ENCODE measurements at places on chromosomes 7 and 10.
A peak's percentile ranks its signal among the peaks of the same experiment; 100 is the strongest.

- DNase-seq, result no peak
These were observed 43.3 kb downstream of the POLR1F start for GRCh38 chr7:19665399-19666008.

DNA sequence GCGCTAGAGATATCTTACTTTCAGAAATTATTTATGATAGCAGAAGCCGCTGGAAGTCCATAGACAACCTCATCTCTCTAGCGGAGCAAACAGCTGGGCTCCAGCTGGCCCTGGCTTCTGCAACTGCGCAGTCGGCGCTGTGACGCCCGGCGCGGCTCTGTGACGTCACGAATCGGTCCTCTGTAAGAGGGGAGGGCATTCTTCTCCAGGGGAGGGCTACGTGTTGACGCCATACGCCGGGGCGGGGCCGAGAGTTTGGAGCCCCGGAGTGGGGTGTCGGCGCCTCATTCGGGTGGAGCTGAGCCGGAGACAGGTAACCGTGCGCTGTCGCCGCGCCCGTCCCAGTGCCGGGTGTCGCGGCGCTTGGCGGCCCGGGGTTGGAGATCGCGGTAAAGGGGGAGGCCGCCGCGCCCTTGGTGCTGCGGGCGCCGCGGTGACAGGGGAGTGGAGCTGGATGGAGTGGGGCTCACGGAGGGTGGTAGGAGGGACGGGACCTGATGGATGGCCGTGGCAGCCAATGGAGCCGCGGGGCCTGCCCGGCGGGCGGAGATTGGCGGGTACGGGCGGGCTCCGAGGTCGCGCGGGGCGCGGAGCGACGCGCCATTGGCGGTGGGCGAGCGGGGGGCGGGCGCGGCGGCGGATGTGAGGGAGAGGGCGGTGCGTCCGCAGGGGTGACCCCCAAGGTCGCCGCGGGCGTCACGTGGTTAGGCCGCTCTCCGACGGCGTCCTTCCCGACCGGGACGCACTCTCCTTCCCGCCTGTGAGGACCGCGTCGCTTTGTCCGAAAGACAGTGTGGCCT lies at the start of gene OGDH:
Gene OGDH (plus strand): TSS at position 287 of the 800 bp plus-strand sequence. CDS start 17,717 bp downstream, outside the sequence.
- peak; percentile 94 for DNase-seq

- no peak for DNase-seq
These were observed 355.6 kb downstream of the ETV1 start for GRCh38 chr7:13633857-13634256.

DNA sequence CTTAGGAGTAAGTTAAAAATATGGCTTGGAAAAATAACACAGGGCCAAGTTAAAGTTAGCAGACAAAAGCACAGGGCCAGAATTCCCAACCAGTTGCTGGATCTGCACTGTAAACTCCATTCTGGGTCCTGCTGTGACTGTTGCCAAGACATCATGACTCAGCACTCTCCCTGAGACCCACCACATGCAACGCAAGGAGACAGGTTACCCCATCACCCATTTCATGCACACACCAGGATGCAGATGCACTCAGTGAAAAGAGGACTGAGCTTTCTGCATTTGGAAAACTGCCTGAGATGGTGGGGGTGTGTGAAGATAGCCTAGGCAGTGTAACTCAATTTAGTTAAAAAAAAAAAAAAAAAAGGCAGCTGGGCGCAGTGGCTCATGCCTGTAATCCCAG lies 97.6 kb upstream of the ZNF438 start:
- peak; percentile 22 for DNase-seq

DNA sequence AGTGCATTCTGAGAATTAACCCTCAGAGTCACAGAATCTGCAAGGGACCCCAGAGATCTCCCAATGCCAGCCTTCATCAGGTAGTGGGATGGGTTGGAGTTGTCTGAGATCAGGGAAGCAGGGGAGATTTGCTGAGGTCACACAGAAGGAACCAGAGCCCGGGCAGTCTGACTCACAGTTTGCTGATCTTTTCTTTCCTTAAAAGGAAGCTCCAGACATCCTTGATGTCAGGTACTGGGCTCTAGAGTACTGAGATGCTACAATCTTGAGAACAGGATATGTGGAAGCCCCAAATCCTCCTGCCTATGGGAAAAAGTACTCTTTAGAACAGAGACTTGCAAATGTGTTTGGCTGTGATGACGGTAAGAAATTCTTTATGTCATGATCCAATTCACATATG lies 706 bp downstream of the TBATA start:
- no peak for DNase-seq

- DNase-seq, result no peak
These were observed 140.9 kb upstream of the MKLN1 start for GRCh38 chr7:131186816-131187215.

DNA sequence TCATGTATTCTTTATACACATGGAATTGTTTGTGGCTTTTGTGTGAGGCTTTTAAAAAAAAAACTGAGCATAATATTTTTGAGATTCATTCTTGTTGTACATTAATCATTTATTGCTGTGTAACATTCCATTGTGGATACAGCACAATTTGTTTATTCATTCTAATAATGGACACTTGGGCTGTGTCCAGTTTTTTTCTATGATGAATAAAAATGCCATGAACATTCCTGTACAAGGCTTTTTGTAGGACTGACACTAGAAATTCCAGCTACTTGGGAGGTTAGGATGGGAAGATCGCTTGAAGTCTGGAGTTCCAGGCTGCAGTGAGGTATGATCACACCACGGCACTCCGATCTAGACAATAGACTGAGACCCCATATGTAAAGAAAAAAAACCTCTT lies 254.3 kb upstream of the CACNA2D1 start:
- DNase-seq, result no peak

DNA sequence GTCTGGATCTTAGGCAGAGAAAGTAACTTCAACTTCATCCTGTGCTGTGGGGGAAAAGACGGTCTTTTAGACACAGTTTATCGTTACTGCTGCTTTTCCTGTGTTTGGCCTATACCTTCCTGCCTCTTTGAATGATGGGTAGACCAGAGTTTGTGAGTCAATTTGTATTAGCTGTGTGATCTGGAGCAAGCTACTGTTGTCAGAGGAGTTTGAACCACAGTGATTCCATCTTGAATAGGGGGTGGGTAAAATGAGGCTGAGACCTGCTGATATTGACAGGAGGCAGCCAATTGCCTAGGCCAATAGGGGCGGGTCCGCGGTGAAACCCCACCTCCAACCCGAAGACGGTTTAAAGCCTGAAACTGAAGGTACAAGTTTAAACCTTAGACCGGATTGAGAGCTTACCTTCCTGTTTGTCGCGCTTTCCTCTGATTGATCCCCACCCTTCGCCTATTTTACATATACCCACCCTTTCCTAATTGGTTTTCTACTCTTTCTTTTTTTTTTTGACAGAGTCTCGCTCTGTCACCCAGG lies 35.8 kb upstream of the EIF4H start:
- no peak for DNase-seq

GRCh38 chr7:25574828-25575227 lies 346.5 kb upstream of the NPVF start:
- no peak for DNase-seq

GRCh38 chr7:7257899-7258692 lies 75.8 kb downstream of the C1GALT1 start:
- no peak for DNase-seq

DNA sequence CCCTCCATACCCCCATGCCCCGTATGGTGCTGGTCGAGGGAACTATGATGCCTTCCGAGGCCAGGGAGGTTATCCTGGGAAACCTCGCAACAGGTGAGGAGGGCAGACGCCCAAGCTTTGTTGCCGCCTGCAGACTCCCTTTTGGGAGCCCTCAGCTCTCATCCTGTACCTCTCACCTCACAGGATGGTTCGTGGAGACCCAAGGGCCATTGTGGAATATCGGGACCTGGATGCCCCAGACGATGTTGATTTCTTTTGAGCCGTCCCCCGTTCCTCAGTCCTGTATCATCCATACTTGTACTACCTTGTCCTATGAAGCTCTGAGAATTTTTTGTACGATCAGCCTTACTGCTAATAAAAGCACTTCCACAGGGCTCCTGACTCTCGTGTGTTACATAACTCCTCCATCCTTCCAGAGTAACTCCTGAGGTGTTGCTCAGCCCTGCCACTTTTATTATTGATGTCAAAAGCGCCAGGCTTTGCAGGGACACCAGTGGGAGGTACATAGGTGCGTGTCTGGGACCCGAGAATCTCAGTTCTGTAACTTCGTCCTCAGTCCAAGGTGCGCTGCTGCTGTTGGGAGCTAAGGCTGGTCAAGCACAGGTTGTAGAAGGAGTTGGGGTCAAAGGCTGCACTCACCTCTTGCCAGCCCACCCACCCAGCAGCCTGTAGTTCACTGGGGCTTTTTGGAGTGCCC lies 1.1 kb downstream of the UFSP1 start:
- no peak for DNase-seq

GRCh38 chr10:121532292-121532864 lies 65.9 kb downstream of the FGFR2 start:
- DNase-seq, result no peak

GRCh38 chr7:156474241-156474743 lies 166.3 kb upstream of the RNF32 start:
- no peak for DNase-seq

GRCh38 chr10:28975891-28976531 lies 298.7 kb downstream of the BAMBI start:
- DNase-seq, result no peak

GRCh38 chr7:150904011-150904909 lies 51.9 kb downstream of the AOC1 start:
- DNase-seq, result no peak

DNA sequence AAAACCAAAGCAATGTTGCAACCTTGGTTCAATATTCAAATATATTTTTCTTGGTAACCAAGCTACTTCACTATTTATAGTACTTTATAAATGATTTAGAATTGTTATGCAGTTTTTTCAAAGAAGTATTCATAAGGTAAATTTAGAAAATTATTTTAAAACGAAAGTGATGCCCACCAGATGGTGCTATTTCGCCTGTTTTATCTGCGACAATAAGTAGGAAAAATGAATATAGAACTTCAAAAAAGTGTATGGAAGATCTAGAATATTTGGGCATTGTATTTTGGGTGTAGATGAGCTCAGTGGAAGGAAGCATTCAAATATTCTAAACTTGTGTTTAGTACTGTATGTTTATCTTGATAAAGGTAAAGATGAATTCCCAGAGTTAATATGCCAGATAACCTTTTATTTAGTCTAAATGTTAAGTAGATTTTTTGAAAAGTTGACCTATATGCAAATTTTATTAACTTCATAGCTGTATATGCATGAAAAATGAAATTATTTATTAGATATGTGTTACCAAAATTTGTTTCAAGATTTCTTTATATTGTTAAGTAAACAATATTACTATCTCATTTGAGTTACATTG lies 93.2 kb downstream of the ADK start:
- DNase-seq, result no peak

GRCh38 chr7:156222611-156223010 lies 410.3 kb upstream of the SHH start:
- no peak for DNase-seq

DNA sequence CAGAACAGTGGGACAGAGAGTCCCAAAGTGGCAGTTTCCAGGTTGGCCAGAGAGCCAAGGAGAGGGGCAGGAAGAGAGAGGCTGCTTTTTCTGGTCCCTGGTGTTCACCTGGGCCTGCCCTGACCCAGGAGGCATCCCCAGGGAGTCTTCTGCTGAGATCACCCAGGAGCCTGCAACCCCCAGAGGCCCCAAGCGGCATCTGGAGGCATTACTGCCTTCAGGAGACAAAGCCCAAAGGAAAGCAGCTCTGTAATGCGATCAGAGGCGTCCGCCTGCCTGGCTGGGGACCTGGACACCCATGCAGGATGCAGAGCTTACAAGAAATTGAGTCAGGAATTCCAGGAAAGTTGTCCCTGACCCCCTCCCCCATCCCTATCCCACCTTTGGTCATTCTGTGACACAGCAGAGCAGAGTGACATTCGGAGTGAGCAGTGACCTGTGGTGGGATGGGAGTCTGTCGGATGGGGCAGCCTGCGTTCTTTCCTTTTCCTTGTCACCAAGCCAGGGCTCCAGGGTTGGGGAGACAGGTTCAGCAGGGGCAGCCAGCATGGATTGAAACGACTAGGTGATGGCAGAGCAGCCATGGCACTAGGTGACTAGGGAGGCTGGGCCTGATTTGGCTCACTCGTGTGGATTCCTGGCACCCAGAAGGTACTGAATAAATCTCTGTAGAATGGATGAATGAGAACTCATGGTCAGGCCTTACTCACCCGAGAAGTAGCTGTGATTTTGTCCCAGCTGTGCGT lies 10.4 kb downstream of the UNC5B start:
- DNase-seq, result no peak

Data from iPS DF 6.9 (cell line).